ENCODE measurements at places on chromosomes 3 and 15.

DNA sequence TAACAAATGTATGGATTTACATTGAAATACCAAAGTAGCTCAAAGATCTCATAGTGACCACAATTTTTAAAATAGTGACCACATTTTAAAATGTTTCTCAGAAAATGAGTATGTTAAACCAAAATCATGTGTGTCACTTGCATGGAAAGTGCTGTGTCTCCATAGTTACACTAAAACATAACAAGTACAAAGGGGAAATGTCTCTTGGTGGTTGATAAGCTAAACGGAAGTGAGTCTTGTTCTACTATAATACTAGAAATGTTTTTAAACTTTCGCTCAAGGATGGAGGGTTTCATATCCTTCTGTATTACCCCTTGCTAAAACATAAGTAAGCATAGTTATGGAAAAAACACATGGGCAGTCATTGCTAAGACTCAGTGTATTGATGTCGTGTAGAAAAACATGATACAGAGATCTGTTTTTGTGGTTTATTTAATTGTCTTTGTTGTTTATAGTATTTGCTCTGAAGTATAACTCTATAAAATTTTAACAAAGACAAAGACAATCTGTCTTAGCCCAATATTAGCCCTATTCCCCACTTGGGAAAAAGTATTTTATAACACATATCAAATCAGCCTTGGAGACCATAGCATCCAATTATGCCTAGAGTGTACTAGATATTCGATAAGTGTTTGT is 27.0 kb upstream of the DENND4A start:
- DNase-seq = peak; percentile 97

DNA sequence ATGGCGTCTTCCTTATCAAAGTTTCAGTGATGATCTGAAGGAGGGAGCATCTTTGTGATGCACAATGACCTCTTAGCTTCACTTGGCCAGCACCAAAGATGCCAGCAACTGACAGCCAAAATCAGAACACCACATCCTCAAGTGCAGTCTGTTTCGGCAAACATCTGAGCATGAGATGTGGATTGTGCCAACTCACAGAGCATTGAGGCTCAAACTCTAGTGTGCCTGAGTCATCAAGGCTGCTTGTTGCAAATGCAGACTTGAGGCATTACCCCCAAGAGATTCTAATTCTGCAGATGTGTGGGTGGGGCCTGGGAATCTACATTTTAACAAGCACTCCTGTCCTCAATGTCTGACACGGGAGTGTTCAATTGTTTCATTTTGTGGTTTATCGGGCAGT is 35.8 kb downstream of the ABHD5 start:
- no peak for DNase-seq

- no peak for DNase-seq
Measured at GRCh38 chr3:138461246-138461645, 26.8 kb downstream of the ESYT3 start.

DNA sequence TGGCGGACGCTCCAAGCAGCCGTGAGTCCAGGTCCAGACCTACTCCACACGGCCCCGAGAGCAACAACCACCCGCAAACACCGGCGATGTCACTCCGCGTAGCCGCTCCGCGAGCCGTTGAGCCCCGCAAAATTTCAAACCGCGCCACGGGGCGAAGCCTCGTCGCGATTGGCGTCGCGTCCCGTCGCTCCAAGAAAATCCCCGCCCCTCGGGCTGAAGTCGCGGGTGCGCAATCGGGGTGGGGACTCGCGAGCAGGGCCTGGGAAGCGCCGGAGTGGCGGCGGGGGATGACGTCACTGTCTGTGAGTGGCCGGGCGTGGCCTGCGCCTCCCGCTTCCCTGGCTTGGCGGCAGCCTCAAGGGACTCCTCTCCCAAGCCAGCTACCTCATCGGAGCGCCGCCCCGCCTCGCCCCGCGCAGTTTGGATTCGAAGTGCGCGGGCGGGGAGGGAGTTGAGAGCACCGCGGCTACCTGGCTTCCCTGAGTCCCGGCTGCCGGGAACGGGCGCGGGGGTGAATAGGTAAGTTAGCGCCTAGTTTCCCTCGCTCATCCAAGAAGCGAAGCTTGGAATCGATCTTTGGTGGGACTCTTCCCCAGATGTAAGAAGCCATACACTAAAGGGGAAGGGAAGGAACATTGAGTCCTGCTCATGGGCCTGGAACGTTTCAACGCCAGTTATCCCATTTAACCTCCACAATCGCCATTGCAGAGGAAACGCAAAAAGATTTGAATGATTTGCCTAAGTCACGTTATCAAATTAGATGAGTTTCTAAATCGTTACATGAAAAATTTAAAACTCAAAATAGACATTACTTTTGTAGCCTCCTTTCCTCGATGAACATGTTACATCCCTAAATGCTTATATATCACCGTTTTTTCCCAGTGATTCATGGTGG is at the start of gene PRC1:
Gene PRC1 (minus strand): TSS at position 119 of the 895 bp plus-strand sequence. CDS start 118 bp downstream, at position 1.
- peak; percentile 97 for DNase-seq

- DNase-seq = no peak
Measured at GRCh38 chr3:123339302-123339701, 109.6 kb downstream of the ADCY5 start.

- no peak for DNase-seq
Measured at GRCh38 chr3:30622790-30623189, 16.4 kb downstream of the TGFBR2 start.

- DNase-seq = peak; percentile 46
Measured at GRCh38 chr15:63048776-63049665, 6.5 kb downstream of the TPM1 start.

- no peak for DNase-seq
Measured at GRCh38 chr3:72537448-72537847, 310.8 kb downstream of the SHQ1 start.

DNA sequence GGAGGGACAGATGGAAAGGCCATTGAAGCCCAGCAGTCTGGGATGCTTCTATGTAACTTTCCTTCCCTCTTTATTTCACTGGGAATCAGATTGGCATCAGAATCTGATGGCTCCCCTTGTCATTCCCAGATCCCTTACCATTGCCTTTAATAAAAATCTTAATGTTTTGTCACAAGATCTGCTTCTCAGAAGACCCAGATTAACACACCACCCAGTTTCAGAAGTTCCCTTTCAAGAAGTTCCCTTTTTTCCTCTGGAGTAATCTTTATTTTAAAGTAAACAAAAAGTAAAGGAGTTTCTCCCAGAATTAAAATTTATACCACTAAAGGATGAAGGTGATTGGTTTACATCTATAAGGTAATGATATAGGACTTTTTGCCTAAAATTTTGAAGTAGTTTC is 76.4 kb downstream of the UBR1 start:
- DNase-seq = no peak

DNA sequence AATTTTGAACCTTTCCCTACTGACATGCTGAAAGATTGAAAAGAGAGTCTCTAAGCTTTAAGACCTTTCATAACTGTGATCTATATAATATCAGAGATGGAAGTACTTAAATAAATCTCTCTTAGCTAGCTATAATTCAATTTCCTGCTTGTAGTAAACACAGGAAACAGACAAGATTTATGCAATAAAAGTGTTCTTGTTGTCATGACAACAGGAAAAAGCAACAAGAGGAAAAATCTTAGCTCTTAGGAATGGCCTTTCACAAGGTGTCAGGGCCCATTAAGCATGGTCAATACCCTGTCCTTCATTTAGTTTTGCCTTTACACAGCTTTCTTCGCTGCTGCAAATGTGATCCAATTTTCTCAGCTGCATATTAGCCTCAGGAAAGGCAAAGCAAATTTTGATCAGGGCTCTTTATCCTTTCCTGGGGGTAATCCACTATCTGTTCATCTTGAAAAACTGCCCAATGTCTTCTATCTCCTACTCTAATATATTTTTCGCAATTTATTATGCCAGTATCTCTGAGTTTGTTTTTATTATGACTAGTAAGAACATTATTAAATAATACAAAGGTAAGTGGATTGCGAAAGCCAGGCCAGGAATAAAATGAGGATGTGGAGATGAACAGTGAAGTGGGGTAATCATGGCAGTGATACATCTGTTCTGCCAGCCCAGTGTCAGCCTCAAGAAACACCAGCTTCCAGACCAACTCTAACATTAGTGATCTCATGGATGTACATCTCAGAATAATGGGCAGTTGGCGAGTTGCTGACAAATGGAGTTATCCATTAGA is 28.7 kb downstream of the SIDT1 start:
- peak; percentile 6 for DNase-seq

DNA sequence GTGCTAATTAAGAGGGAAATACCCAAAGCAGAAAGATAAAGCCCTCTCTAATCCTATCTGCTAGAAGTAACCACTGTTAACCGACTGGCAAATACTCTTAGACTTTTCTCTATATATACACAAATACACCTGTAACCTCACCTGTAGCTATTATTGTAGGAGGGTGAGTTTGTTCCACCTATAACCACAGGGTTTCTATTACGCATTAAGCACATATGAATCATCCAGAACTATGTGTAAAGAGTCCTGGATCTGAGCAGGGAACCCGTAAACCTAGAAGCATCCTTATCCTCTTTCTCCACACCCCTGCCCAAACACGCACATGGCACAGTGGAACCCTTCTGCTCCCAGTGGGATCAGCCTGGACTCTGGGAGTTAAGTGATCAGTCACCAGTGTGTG is 172.8 kb upstream of the C2CD4B start:
- no peak for DNase-seq

GRCh38 chr15:31230630-31231485 is 95.8 kb upstream of the KLF13 start:
- DNase-seq = no peak

- DNase-seq = no peak
Measured at GRCh38 chr15:90036806-90037510, 35.8 kb downstream of the ZNF710 start.

GRCh38 chr3:32399030-32399620 is 7.5 kb downstream of the CMTM7 start:
- peak; percentile 26 for DNase-seq

DNA sequence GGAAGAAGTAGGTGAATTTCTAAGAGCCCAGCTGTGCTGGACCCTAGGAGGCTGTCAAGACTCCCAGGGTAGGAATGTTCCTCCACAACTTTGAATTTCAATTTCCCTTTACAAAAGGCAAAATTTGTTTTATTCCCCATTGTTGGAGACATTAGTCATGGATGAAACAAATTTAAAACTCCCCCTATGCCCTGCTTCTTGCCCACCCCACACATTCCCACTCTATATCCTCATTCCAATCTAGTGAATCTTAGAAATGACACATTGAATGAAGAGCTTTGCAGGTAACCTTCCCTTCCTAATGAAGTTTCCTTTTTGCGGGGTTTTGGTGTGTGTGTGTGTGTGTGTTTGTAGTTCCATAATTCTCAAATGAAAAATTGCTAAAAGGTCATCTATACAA is 72.6 kb downstream of the CCNL1 start:
- no peak for DNase-seq

- no peak for DNase-seq
Measured at GRCh38 chr15:48628832-48629231, 16.7 kb downstream of the FBN1 start.

GRCh38 chr15:27583651-27584050 is 515.5 kb downstream of the OCA2 start:
- no peak for DNase-seq

DNA sequence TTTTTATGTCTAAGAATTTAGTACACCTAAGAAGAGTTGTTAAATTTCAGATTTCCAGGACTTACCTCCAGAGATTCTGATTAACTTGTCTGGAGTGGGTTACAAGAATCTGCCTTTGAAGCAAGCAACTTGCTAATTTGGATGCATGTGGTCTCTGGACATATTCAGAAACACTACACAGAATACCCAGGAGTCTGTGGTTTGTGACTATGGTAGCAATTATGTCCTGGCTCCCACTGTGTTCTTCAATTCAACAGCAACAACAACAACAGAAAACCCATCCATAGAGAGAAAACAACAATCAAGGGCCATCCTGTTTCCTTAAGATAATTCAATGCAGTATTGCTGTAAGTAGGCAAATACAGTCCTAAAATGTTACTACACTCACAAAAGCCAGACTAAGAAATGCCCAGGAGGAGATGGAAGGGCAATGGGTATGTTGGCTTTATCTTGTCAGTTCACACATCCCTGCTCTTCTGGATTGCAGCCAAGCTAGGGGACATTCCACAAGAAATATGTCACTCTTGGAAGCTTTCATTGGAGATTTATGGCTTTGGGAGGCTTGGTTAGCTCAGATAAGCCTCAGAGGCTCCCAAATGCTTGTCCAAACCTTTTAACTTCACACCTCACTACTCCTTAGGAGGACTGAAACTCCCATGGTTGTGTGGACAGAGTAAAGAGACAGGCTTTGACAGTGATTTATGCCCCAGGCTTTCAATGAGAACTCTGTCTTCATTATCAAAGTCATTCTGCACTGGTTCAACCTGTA is 99.4 kb upstream of the MRPL3 start:
- DNase-seq = no peak

DNA sequence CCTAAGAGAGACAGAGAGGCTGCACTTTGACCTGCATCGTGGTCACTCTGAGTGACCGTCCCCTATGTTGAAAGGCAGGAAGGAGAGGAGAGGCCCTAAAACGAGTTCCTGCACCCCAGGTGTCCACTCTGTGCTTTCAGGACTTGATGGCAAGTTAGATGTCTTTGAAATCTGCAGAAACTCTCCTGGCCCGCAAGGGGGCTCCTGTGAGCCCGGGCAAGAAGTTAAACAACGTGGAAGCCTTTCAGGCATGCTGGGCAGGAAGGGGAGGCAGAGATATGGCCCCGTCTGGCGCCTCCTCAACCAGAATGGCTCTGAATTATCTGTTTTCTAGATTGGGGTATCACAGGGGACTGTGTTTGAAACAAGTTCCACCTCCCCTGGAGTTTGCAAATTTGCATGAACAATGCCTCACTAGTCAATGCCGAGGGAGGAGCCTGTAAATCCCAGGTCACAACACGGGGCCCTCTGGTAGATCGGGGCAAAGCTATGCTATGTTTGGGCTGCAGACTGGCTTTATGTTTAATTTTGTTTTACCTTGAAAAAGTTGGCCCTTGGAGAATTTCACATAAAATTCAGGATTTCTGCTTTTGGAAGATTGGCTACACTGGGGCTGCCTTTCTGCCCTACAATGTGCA is 9.8 kb downstream of the CTXND1 start:
- DNase-seq = no peak

GRCh38 chr3:169627073-169627472 is 36.4 kb downstream of the MECOM start:
- DNase-seq = no peak

- no peak for DNase-seq
Measured at GRCh38 chr3:61645148-61645547, 83.8 kb downstream of the PTPRG start.

- DNase-seq = no peak
Measured at GRCh38 chr15:95742836-95743235, 587.7 kb upstream of the NR2F2 start.

- no peak for DNase-seq
Measured at GRCh38 chr15:96359616-96360521, 29.4 kb downstream of the NR2F2 start.

DNA sequence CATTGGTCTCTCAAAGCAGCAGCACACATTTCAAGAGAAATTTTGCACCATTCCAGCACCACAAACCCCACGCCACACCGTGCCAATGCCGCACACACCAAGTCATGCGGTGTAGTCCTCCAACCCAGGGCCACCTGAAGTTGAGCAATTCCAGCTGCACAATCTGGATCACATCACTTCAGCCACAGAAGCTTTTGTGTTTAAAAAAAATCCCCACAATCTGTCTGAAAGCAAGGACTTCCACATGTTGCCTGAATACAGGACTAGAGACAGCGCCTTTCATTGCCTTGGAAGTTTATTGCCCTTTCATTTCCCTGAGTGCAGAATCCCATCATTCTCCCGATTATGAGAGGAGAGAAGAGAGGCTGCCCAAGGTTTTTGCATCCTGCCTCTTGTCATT is 175.6 kb upstream of the BCL6 start:
- DNase-seq = no peak

- no peak for DNase-seq
Measured at GRCh38 chr15:63157891-63158431, 684 bp upstream of the RPS27L start.

- DNase-seq = no peak
Measured at GRCh38 chr3:114242947-114243346, 5.6 kb upstream of the ZNF80 start.
